Endothelial cell (in vitro differentiated cells): ENCODE measurements at places on chromosomes 12 and 14.

GRCh38 chr12:115251727-115252126 lies 567.8 kb upstream of the TBX3 start:
- no peak overlapping the region for H3K4me3 ChIP-seq
- H3K4me1 ChIP-seq = no peaks in the 10 kb centered on the region
- H3K36me3 ChIP-seq = no peaks in the 10 kb centered on the region
- no peak overlapping the region for H3K27ac ChIP-seq
- no peak for DNase-seq

DNA sequence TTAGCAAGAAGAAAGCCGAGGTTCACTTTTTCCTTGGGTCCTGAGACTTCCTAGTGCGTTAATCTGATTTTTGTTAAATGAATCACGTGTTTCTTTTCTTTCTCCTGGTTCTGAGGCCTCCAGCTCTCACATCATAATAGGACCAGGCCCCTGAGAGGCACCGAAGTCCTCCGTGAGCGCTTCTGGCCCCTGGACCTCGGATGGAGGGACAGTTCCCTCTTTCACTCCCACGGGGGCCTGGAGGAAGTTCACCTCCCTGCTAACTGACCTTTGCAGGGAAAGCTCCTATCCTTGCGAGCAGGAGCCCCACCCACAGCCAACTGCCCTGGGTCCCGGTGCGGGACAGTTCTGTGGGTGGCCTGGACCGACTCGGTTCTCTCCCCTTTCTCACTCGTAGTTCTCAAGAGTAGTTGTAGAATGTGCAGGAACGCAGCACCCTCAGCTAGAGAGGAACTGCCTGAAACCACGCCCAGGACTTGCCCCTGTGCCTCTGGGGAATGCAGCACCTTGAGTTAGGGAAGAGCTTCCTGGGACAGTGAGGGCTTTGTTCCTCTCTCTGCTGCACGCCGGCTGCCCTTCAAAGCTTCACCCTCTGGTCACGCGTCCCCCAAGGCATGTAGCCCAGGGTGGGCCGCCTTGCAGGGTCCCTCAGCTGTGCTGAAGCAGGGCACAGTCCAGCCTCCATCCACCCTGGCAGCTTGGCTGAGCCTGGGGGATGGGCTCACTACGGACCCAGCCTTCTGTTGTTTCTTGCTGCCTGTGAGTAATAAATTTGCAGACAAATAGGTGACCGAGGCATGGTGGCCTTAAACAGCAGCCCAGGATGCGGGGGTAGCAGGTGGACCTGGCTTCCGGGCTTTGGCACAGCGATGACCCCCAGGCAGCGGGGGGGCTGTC lies 264.6 kb downstream of the ADGRD1 start:
- H3K4me3 ChIP-seq = no peak overlapping the region
- peaks cover 31% of the 10 kb centered on the region for H3K4me1 ChIP-seq
- H3K36me3 ChIP-seq = no peaks in the 10 kb centered on the region
- peaks cover 6% of the 10 kb centered on the region for H3K27me3 ChIP-seq
- H3K27ac ChIP-seq = no peak overlapping the region

DNA sequence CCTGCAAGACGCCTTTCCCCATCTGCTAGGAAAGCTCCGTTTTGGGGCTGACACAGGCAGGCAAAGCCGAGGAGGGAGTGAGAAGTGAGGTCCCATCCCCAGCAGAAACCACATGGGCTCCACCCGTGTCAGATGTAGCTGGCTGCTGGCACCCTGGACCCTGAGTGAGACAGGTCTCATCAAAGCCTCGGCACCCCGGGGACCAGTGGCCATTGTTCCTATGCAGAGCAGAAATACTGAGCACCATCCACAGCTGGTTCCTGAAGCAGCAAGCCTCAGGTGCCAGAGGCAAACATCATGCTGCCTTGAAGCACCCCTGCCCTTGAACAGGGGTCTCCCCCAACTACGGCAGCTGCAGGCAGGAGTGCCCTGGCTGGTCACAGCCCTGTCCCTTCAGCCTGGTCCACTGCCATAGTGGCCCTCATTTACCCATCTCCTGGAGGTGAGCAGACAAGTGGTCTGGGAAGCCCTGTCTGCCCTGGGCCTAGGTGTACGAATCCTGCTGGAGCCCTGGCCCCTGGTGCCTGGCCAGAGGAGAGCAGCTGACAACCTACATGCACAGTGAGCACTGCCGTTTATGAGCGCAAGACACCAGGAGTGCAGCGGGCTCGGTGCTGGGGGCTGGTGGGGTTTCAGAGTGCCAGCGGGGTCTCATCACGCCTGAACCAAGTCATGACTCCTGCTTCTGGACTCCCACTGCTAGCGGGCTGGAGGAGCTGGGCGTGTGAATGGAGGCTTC lies 289.8 kb upstream of the RTL1 start:
- peaks cover 5% of the 10 kb centered on the region for H3K27me3 ChIP-seq
- no peaks in the 10 kb centered on the region for H3K36me3 ChIP-seq
- H3K27ac ChIP-seq = no peak overlapping the region
- no peak overlapping the region for H3K4me3 ChIP-seq
- no peak for DNase-seq
- no peaks in the 10 kb centered on the region for H3K4me1 ChIP-seq

- peaks cover 10% of the 10 kb centered on the region for H3K36me3 ChIP-seq
- no peak overlapping the region for H3K4me3 ChIP-seq
- peaks cover 2% of the 10 kb centered on the region for H3K27me3 ChIP-seq
- DNase-seq = no peak
- no peak overlapping the region for H3K27ac ChIP-seq
- no peaks in the 10 kb centered on the region for H3K4me1 ChIP-seq
These were observed 210.6 kb upstream of the DIO3 start for GRCh38 chr14:101350691-101351090.

DNA sequence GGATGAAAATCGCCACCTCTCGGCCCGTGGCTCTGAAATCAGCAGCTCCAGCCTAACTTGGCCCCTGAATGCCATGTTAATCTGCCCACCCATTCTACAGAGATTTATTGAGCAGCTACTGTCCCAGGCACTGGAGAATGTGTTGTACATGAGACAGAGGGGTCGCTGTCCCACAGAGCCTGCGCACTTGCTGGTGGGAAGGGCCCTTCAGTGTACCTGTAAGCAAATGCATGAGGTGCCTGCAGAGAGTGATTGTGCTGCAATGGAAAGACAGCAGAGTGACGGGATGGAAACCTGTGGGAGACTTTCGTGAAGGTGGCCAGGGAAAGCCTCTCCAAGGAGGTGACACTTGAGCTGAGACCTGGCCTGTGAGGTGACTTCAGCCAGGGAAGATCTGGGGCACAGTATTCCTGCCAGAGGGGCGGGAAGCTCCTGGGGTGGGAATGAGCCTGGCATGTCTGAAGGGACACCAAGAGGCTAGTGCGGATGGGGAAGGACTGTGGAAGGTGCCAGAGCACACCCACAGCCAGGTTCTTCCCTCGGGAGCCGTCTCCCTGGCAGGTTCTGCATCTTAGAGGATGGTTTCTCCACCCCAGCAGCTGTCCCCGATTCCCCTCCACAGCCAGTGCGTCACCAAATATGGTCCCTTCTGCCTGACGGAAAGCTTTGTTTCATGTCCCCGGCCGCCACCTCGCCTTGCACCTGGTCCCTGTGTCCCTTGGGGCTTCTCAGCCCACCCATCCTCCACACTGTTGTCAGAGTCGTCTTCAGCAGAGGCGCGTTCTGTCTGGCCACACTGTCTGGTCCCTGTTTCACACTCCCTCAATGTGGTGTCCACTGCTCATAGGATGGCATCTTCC lies 8.7 kb downstream of the SMIM41 start:
- peak overlapping the region; percentile 23 for H3K4me3 ChIP-seq
- no peak overlapping the region for H3K27ac ChIP-seq

GRCh38 chr14:90695997-90696660 lies 120.1 kb downstream of the TTC7B start:
- peaks cover 45% of the 10 kb centered on the region for H3K4me1 ChIP-seq
- no peaks in the 10 kb centered on the region for H3K27me3 ChIP-seq
- H3K4me3 ChIP-seq = no peak overlapping the region
- H3K27ac ChIP-seq = peak overlapping the region; percentile 68
- DNase-seq = no peak
- H3K36me3 ChIP-seq = no peaks in the 10 kb centered on the region

DNA sequence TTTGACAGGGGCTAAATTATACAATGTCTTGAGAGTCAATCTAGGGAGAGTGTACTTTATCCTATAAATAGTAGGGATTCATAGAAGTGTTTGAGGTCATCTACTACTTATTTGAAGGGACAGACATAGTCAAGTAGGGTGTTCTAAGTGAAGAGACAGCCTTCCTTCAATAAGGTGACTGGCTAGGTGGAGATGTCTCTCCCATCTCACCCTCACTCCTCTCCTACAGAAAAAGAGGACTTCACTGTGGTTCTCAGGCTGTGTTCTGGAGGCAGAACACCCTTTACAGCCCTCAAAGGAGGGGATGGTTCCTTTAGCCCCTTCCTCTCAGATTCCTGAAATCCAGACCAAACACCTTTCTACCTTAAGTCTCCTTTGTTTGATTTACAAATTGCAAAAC lies 2.8 kb upstream of the NFE2 start:
- peaks cover 8% of the 10 kb centered on the region for H3K27me3 ChIP-seq
- H3K36me3 ChIP-seq = no peaks in the 10 kb centered on the region
- no peak for DNase-seq
- no peak overlapping the region for H3K4me3 ChIP-seq
- H3K4me1 ChIP-seq = peaks cover 12% of the 10 kb centered on the region
